ENCODE measurements at places on chromosomes 1 and 21. TPM values are rescaled to one million over a fixed set of nuclear protein-coding genes. Genes with fewer than 3 reads are reported as not detected.
A peak's percentile ranks its signal among the peaks of the same experiment; 100 is the strongest.

DNA sequence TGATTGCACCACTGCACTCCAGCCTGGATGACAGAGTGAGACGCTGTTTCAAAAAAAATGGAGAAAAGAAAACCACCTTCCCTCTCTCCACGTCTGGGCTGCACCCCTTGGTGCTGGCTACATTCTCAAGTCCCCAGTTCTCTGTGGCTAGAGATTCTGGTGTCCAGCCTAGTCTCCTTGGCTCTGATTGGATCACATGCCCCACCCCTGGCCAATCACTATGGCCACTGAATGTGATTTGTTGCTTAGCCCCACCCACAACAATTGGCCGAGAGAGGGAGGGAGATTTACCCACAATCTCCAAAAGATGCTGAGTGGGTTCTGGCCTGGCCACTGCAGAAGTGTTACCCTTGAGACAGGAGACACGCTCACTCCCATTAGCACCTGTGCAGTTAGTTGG is 39.4 kb downstream of the FHAD1 start:
- no peak for DNase-seq

CACNA1S gene
- polyA plus RNA-seq: 38.1 TPM

GRCh38 chr1:79074975-79075374 is 68.4 kb upstream of the ADGRL4 start:
- DNase-seq: no peak

DNA sequence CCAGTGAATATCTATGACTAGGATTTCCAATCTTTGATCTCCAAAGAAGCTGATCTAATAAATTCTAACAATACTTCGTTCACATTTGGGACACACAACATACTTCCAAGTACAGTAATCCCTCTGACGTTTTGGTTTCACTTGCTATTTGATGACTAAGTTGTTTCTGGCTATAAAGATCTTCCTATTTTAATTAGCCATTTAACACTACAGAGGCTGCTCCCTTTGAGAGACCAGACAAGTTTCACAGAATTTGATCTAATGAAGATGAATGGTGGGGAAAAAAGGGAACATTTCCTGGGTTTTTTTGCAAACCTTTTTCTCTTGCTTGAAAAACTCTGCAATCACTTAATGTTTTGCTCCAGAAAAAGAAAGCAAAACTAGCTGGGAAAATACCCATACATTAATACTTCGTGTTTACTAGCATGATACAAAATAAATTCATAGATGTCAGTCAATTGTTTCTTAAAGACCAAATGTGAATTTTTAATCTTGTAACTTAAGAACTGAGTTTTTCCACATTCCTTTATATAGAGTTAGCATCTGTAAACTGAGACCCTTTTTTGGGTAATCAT is 28.0 kb upstream of the GLIS1 start:
- peak; percentile 22 for DNase-seq

DNA sequence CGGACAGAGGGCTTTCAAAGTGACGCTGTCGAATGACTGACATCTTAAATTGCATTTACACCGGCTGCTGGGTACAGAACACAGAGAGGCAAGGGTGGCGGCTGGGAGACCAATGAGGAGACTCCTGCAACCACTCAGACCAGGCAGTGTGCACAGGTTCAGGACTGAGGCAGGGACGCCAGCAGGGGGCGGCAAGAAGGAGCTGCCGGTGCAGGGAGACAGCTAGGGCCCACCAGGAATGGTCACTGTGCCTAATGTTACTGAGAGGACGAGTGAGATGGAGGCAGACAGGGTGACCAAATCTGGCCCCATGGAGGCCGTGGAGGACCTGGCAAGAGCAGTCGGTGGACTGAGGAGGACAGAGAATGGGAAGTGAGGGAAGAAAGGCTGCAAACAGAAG is 23.5 kb downstream of the GLIS1 start:
- no peak for DNase-seq

All from muscle of leg (tissue), 16 donors.